Stimulated activated CD8-positive, alpha-beta memory T cell treated with anti-CD3 and anti-CD28 coated beads, Interleukin-7, amount 100 ng/mL, for 48 hours (primary cell): ENCODE measurements at places on chromosomes 6 and 20.

DNA sequence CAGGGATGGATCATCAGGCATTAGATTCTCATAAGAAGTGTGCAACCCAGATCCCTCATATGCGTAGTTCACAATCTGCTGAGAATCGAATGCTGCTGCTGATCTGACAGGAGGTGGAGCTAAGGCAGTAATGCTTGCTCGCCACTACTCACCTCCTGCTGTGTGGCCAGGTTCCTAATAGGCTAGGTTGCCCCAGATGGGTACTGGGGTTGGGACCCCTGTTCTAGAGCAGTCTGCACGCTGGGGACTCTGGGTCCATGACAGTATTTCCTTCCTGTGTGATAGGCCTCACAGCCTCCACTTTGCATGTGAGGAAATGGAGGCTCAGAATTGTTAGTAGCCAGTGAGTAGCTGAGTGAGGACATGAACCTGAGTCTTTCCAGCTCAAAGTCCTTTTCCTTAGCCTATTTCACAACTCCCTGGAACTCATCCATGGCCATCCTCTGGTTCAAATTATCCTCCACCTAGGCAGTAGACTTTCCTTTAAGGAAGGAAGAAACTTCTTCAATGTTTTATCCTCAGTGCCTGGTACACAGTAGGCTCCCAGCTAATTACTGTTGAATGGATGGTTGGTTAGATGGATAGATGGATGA lies 117.2 kb downstream of the SYCP2 start:
- no peak for DNase-seq

- DNase-seq = no peak
Observed at GRCh38 chr20:4383961-4384360, 337.7 kb upstream of the PRND start.

- no peak for DNase-seq
Observed at GRCh38 chr6:161053103-161053502, 61.5 kb downstream of the MAP3K4 start.

GRCh38 chr6:137323860-137324259 lies 104.7 kb upstream of the IFNGR1 start:
- no peak for DNase-seq

GRCh38 chr20:37756234-37756633 lies 62.4 kb downstream of the CTNNBL1 start:
- no peak for DNase-seq

DNA sequence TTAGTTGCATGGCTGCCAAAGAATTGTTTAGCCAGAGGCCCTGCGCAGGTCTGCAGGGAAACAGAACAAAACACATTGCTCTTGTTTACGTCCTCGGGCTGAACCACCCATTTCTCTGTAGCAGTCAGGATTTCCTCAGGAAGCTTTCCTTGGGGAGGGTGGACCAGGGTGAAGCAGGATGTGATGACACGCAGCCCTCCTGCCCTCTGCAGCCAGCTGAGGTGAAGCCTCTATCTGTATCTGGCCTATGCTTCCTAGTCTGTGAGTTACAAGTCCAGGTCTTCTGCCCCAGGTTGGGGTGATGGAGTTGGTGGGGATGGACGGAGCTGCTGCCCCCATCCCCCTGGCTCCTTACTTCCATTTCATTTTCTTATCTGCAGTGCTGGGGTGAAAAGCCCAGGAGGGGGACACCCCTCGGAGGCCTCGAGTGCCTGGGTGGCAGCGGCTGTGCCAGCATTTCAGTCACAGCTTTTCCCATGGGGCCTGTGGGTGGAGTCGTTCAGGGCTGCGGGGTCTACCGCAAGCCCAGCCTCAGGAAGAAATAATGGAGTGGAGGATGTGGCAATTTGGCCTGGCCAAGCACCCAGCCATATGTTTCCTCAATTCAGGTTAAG lies 24.9 kb downstream of the SASH1 start:
- no peak for DNase-seq

- DNase-seq = no peak
Observed at GRCh38 chr6:85343428-85343827, 106.5 kb upstream of the NT5E start.

- DNase-seq = no peak
Observed at GRCh38 chr20:38267296-38267695, 6.8 kb upstream of the KIAA1755 start.

- DNase-seq = no peak
Observed at GRCh38 chr6:150200428-150201100, 57.7 kb downstream of the PPP1R14C start.

- peak; percentile 34 for DNase-seq
Observed at GRCh38 chr6:142566628-142567396, 265.0 kb downstream of the ADGRG6 start.

GRCh38 chr20:62523473-62524203 lies 47.8 kb upstream of the GATA5 start:
- DNase-seq = peak; percentile 82

- DNase-seq = no peak
Observed at GRCh38 chr6:114053791-114054190, 82.8 kb upstream of the HDAC2 start.

GRCh38 chr6:134519465-134519864 lies 201.6 kb upstream of the SGK1 start:
- DNase-seq = no peak

DNA sequence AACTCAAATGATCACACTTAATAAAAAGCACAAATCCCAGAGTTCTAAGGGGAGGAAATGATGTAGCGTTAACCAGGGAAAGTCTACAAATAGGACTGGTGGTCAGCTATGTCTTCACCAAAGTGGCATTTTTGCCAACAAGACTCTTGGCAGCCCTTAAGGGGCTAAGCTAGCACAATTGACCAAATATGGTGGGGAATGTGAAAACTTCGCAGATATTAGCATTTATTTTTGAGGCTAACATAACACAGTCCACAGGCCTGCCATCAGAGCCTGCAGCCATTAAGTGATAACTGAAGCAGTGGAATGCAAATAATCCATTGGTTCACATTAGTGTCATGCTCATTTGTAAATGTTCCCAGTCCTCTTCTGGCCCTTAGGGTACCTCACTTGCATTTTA lies 274.6 kb downstream of the FOXC1 start:
- DNase-seq = no peak
